ENCODE measurements at places on chromosomes 2 and 18. TPM values are rescaled to one million over a fixed set of nuclear protein-coding genes. Genes with fewer than 3 reads are reported as not detected.

- H3K36me3 ChIP-seq, result no peaks in the 10 kb centered on the region
- no peak for DNase-seq
- H3K27ac ChIP-seq, result no peak overlapping the region
- H3K4me3 ChIP-seq, result no peak overlapping the region
- peaks cover 7% of the 10 kb centered on the region for H3K27me3 ChIP-seq
- no peaks in the 10 kb centered on the region for H3K4me1 ChIP-seq
These were observed 199.2 kb upstream of the NRP2 start for GRCh38 chr2:205483095-205483494.

GRCh38 chr2:54522624-54523281, 66.6 kb downstream of the SPTBN1 start:
- H3K4me3 ChIP-seq, result no peak overlapping the region
- DNase-seq, result peak; percentile 64
- peaks cover 17% of the 10 kb centered on the region for H3K4me1 ChIP-seq
- peaks cover 17% of the 10 kb centered on the region for H3K27me3 ChIP-seq

DNA sequence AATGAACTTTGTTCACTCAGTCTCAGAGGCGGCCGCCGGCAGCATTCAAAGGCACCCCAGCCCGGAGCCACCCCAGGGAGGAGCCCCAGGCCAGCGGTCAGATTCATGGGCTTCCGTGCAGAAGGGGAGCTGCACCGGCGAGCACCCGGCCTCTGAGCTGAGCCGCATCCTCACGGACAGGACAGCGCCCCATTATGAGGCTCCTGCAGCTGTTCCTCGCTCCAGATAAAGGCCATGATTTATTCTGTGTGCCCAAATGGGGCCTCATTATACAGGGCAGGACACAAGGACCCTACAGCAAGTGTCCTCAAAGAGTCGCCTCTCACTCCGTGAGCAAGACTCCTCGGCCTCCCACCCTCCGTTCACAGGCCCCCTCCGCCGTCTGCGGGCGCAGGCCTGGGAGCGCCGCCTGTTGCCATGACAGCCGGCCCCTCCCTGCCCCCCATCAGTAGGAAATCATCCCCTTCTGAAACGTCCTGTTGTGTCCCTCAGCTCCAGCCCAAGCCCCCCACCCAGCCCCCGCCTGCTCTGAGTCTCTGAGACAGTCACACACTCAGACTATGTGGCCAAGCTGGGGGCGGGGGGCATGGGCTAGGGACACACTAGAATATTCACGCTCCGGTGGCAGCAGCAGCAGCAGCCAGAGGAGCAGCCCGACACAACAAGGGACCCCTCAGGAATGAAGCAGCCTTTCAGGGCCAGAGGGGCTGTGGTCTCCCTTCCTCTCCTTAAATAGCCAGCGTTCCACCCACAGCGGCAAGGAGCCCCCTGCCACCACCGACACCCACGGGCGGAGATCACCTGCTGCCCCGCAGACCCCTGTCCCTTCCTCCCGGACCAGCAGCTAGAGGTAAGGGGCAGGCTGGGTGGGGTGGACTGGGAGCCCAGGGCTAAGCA, at the start of gene GPR17:
Gene GPR17, plus strand, starts transcription at position 759 of the 897 bp plus-strand sequence. CDS start 4,583 bp downstream, outside the sequence.
- peaks cover 13% of the 10 kb centered on the region for H3K4me1 ChIP-seq
- no peaks in the 10 kb centered on the region for H3K27me3 ChIP-seq
- H3K4me3 ChIP-seq, result no peak within 1 kb of the TSS
- no peak within 1 kb of the TSS for H3K27ac ChIP-seq
- DNase-seq, result no peak

- H3K4me3 ChIP-seq, result no peak overlapping the region
- H3K36me3 ChIP-seq, result no peaks in the 10 kb centered on the region
- no peaks in the 10 kb centered on the region for H3K4me1 ChIP-seq
- DNase-seq, result no peak
These were observed 798.5 kb downstream of the TRIB2 start for GRCh38 chr2:13515254-13515653.

Gene LRRC30
- total RNA-seq, result not detected

Gene ARHGAP28
- total RNA-seq, result not detected

Gene TET3
- 10.1 TPM for total RNA-seq

Gene RAD51AP2
- total RNA-seq, result not detected

Gene PDE11A
- total RNA-seq, result not detected

Gene ITGA4
- 265 TPM for total RNA-seq

Gene COL3A1
- not detected for total RNA-seq

Gene UGT1A3
- total RNA-seq, result not detected

Gene DES
- not detected for total RNA-seq
